CD4-positive, alpha-beta T cell treated with Interleukin-6 at 100 ng/mL for 8 hours (primary cell): ENCODE measurements at places on chromosomes 4 and X.

- no peak for DNase-seq
These were observed 140.3 kb downstream of the FRYL start for GRCh38 chr4:48639807-48640206.

DNA sequence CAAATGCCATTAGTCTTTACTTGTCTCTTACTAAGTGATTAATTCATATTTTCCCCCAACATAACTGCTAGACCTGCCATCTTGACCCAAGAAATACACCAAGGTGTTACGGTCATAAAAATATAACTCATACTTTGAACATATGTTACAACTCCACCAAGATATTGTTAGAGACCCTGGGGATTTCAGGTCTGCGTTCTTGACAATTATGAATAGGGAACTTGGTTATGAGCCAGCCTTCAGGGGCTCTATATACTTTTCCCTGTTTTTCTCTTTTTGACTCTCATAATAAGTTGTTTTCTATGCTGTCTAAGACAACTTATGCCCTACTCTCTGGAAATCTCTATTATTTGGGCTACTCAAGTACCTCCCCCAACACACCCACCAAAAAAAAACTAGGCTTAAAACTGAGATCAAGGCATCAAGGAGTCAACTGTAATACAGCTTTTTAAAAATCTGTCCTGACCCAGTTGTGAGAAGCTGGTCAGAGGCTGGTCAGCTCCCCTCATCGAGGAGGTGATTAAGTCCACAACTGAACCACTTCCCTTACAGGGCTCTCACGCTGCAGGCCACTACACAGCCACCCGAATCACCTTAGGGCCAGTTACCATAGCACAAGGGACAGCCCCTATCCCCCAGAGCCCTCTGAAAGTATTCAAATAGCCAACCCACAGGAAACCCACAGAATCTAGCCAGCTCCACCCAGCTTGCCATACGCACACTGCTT lies 10.5 kb upstream of the TLR3 start:
- no peak for DNase-seq

DNA sequence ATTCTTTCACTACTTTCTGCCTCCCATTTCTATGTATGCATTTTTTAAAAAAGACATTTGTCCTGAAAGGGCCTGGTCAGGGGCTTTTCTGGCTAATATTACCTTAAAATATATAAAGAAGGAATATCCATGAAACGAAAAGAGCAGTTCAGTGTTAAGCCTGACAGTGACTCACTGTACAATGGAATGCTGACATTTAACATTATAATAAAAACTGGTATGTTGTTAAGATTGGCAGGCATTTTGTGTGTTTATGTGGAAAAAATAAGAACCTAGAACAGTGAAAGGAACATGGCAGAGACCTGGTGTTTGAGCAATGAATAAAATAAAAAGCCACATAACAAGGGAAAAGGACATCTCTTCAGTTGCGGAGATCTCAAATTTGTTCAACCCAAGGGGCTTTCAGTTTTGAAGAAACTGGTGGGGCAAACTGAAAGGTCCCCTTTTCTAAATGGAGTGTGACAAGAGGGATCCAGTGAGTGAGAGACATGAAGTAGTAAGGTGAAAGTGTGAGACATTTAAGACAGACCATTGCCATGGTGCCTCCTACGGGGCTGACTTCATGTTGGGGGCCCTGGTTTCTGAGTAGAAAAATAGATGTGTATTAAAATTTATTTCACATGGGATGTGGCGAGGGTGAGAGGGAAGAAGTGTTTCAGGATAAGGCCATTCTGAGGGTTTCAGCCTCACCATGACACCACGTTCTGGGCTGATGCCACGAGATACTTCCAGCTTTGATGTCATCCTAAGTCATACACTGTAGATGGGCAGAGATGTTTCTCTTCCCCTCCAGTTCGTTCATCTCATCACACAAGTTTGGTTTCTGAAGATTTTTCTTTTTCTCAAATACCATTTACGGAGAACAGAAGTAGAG lies 324.9 kb downstream of the PPP3CA start:
- no peak for DNase-seq

GRCh38 chrX:71181558-71181909 lies 36.9 kb downstream of the NLGN3 start:
- peak; percentile 36 for DNase-seq

- no peak for DNase-seq
These were observed 42.0 kb downstream of the TMEM150C start for GRCh38 chr4:82519776-82520175.

DNA sequence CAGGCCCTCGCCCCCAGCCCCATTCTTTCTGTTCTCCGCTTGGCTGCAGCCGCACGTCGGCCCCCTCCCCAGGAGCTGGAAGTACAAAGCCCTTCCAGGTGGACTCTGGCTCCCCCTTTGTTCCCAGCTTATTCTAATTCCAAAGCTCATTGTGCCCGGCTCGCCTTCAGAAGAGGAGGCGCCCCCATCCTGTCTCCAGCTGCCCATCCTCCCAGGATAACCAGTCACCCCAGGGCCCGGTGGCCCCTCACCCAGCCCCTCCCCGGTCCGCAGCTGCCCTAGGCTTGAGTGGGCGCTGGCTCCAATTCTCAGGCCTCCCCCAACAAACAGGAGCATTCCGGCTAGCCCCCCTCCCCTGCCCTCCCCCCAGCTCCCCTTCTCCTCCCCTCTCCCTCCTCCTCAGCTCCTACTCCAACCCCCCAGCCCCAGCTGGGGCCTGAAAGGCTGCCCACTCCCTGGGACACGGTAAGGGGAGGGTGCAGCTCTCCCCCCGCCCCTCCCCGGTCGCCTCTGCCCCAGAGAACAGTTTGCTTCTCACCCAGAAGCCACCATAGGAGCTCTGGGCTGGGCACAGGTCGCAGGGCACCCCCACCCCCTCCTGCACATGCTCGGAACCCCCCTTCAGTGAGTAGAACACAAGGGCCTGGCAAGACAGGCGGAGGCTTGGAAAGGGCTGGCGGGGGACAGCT lies 3.1 kb upstream of the SLC6A8 start:
- DNase-seq: no peak

GRCh38 chrX:53445977-53446376 lies 11.8 kb upstream of the HSD17B10 start:
- peak; percentile 27 for DNase-seq

DNA sequence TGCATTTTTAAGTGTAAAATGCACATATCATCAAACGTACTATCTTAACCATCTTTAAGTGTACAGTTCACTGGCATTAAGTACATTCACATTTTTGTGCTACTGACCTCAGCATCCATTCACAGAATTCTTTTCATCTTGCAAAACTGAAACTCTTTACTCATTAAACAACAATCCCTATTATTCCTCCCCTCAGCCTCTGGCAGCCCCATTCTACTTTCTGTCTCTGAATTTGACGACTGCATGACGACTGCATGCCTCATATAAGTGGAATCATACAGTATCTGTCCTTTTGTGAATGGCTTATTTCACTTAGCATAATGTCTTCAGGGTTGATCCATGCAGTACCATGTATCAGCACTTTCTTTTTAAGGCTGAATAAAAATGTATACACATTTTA lies 38.7 kb downstream of the CNKSR2 start:
- DNase-seq: no peak

DNA sequence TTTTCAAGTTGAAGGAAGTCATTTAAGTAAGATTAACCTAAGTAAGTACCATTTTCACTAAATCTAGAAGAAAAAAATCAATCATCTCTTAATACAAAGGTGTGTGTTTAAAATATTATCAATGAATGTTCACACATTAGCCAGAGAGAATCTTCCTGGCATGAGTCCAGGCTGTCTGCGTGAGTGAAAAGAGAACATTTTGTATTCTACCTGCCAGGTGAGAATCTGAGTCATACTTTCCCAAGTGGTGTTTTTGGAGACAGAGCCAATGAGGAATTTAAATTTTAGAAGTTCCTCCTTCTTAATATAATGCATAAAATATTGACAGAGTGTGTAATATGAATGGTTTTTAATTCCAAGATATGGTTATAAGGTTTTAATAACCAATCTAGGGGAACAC lies 371.8 kb upstream of the NR3C2 start:
- DNase-seq: no peak

GRCh38 chr4:88940506-88940905 lies 116.5 kb downstream of the FAM13A start:
- peak; percentile 37 for DNase-seq

- DNase-seq: no peak
These were observed 49.8 kb upstream of the C1QTNF7 start for GRCh38 chr4:15378062-15378461.

DNA sequence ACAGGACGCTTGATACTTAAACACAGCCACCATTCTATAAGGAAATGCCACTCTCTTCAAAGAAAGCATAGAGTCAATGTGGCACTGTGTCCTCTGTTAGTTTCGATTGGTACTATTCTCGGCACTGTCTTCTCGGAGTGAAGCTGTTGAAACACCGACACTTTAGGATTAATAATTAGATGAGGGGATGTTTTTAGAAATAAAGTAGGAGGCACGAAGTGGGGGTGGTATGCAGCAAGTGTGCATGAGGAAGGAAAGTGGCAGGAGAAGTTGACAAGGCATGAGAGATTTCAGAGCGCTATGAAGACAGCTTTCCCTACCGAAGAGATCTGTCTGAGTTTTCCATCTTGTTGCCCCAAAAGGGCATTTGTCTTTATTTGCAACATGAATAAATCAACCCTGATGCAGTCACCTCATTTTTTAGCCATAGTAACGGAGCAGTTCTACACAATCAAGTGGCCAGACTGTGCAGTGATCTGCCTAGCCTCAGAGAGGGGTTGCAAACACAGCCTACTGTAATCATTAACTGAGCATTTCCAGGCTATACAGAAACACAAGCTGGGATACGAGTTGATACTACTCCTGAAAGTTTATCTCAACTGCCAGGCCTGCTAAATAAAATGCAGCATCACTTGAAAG lies 8.3 kb downstream of the GPRIN3 start:
- DNase-seq: peak; percentile 32

- no peak for DNase-seq
These were observed 126.5 kb downstream of the DKK2 start for GRCh38 chr4:106909486-106910188.

DNA sequence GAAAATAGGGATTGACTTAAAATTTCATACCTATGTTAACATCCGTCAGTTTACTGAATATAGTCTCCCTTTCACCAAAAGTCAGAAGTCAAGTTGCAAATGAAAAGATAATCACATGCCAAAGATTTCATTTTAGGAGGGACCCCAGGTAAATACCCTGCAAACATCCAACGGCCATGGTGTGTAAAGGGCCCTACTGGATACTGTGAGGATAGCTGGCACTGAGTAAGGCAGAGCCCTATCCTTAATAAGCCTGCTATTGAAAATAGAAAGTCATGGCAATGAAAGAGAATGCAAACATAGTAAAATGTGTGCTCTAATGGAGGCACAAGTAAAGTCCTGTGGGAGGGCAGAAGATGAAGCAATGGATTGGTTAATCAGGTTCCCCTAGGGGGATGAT lies 20.9 kb downstream of the STK26 start:
- DNase-seq: no peak

DNA sequence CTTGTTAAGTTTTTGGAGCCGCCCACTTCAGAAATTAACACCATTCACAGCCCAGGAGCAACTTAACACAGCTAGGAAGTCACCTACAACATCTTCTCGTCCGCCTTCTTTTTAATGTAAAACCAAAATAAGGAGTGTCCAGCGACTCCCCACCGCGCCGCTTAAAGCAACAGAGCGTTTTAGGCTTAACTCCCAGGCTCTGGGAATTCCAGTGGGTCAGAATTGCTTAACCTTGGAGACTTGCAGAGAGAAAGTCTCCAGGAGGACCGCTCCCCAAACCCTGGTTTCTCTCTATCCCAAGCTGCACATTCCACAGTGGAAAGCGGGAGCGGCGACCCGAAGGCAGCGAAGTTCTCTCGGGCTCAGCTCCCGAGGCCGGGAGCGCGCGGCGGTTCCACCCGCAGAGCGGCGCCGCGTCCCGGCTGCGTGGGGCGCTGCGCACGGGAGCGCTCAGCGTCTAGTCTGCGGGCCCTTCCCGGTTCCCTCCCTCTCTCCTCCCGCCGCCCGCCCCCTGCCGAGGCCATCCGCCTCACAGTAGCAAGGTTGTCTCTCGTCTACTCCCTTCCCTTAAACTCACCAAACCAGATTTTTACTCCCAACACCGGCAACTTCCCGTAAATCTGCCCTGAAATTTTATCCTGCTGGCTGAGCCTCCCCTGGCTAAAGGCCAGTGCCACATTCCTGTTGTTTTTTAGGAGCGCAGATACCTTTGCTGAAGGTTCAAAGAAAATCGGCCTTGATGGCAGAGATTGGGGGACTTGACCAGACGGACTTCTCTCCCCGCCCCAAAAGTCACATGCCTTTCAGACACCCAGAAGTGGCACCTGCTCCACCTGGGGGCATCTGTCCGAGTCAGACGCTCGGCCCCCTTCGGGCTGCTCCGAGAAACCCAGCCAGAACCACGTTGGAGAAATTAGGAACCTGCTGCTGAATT lies at the start of gene RBM47:
Gene RBM47, minus strand, starts transcription at position 464 of the 934 bp plus-strand sequence. CDS start 190,971 bp downstream, outside the sequence.
- DNase-seq: no peak

- DNase-seq: no peak
These were observed 52.2 kb downstream of the ANK2 start for GRCh38 chr4:113101669-113102068.

DNA sequence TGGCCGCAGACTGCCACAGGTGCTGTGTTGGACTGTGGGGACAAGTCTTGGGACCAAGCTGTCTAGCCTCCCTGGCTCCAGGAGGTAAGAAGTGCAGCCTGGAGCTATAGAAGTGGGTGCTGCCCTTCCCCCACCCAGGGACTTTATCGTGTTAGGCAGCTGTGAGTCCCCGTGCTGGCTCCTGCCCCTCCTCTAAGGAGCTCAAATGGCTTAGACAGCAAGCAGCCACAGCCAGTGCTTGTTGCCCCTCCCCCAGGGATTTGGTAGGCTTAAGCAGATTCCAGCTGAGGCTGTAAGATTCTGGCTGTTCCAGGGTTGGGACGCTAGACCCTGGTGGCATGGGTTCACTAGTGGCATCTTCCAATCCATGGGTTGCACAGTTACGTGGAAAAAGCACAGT lies 979.4 kb upstream of the PCDH10 start:
- no peak for DNase-seq

GRCh38 chr4:24922416-24922815 lies 9.6 kb upstream of the CCDC149 start:
- DNase-seq: no peak

- DNase-seq: no peak
These were observed 52.1 kb downstream of the IDS start for GRCh38 chrX:149453030-149453429.

- DNase-seq: no peak
These were observed 162.7 kb downstream of the PPP3CA start for GRCh38 chr4:101184668-101185067.

DNA sequence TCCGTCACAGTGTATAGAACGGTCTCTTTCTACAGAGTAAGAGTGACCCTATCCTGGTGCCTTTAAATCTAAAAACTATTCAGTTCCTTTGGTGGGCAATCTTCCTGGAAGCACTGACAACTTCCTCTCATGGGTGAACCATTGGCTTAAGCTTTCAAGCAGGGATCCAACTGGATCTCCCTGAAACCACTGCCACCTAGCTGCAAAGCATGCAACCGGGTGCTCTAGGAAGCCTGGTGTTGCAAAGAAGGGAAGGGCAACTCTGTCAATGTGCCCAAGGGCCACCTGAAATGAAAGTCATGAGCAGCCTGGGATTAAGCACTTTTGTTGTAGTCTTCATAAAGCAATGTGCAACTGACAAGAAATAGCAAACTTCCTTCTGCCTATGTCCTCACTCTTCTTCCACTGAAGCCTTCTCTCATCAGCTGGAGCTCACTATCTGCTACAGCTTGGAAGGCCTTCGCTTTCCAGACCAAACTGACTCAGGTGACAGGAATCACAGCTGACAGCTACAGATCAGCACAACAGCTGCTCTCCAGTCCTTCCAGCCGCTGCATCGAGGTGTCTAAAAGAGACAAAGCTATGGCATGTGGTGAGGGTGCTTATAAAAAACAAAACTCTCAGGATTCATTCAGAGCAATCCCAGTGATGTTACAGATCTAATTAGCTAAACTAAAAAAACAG lies 46.1 kb downstream of the SETD7 start:
- no peak for DNase-seq
